Activated CD8-positive, alpha-beta T cell treated with anti-CD3 and anti-CD28 coated beads for 36 hours (primary cell): ENCODE measurements at places on chromosomes 1 and 21.
A peak's percentile ranks its signal among the peaks of the same experiment; 100 is the strongest.

DNA sequence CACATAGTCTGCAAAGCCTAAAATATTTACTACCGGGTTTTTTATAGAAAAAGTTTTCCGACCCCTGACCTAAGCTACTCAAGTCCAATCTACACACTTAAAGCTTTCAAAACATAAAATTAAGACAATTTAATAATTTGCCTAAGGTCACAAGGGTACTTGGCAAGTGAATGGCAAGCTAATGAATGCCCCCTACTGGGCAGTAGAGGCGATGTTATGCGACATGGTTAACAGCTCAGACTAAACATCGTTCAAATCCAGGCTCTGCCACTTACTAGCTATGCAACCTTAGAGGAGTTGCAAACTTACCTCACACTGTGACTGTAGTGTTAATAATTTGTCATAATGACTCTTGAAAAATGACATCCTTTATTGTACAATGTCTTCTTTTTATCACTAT lies 317.2 kb upstream of the NFIA start:
- peak; percentile 36 for DNase-seq

GRCh38 chr1:118204648-118205047 lies 19.6 kb upstream of the SPAG17 start:
- no peak for DNase-seq

- no peak for DNase-seq
These were observed 67.0 kb downstream of the EIF2B3 start for GRCh38 chr1:44919400-44919799.

DNA sequence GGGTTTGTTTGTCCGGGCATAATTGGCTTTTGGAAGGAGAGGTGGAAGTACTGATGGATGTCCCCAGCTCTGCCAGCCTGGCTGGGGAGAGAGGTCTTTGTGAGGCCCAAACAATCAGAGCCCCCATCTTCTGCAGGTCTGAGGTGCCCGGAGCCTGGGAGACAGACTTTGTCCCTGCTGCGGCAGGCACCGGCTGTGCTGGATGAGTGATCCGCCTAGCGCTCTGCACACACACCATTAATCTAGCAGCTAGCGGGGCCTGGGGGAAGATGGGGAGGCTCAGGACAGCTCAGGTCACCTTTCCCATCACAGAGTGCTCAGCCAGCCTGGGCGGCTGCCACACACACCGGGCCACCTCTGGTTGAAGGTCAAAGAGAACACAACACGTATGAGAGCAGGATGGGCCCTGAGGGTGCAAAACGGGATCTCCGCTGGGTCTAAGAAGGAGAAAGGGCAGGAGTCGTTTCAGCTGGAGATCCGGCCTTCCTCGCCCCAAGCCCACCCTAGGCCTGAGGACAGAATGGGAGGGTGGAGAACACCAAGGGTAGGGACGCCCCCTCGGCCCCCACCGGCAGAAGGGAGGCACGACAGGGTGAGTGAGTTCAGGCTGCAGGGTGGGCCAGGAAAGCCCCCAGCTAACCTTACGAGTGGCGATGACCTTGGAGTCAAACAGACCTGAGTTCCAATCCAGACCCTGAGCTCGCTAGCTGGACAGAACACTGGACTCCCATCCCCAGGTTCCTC lies 341.8 kb downstream of the NPHP4 start:
- DNase-seq = no peak

DNA sequence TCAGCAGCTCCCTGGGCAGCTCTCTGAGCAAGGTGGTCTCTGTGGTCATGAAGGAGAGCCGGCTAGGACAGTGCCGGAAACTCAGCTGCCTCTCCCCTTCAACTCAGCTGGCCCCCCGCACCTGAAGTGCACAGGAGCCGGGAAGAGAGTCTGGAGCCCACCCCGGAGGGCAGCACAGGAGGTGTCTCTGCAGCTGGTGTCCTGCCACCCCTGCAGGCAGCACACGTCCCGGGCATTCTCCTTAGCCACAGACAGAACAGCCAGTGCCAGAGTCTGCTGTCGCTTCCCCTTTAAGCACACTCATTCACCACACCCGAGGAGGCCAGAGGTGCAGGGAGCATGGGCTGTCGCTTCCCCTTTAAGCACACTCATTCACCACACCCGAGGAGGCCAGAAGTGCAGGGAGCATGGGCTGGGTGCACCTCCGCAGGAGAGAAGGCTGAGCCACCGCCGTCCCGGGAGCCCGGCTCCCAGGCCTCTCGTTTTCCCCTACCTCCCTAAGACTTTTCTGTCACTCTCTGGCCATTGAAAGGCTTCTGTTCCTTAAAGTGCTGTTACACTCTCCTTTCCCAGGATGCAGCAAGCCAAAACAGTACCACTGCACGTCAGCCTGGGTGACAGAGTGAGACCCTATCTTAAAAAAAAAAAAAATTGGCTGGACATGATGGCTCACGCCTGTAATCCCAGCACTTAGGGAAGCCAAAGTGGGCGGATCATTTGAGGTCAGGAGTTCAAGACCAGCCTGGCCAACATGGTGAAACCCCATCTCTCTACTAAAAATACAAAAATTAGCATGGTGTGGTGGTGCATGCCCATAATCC lies 16.9 kb upstream of the SAMD11 start:
- DNase-seq = peak; percentile 53

GRCh38 chr1:3996846-3997705 lies 97.0 kb upstream of the C1orf174 start:
- DNase-seq = no peak
